ENCODE measurements at places on chromosomes 7 and 10. TPM values are rescaled to one million over a fixed set of nuclear protein-coding genes. Genes with fewer than 3 reads are reported as not detected.
A peak's percentile ranks its signal among the peaks of the same experiment; 100 is the strongest.

- DNase-seq = no peak
Measured at GRCh38 chr10:75859141-75859540, 427.7 kb downstream of the LRMDA start.

GRCh38 chr7:42237811-42238541 is 967 bp upstream of the GLI3 start:
- peak; percentile 71 for DNase-seq

DNA sequence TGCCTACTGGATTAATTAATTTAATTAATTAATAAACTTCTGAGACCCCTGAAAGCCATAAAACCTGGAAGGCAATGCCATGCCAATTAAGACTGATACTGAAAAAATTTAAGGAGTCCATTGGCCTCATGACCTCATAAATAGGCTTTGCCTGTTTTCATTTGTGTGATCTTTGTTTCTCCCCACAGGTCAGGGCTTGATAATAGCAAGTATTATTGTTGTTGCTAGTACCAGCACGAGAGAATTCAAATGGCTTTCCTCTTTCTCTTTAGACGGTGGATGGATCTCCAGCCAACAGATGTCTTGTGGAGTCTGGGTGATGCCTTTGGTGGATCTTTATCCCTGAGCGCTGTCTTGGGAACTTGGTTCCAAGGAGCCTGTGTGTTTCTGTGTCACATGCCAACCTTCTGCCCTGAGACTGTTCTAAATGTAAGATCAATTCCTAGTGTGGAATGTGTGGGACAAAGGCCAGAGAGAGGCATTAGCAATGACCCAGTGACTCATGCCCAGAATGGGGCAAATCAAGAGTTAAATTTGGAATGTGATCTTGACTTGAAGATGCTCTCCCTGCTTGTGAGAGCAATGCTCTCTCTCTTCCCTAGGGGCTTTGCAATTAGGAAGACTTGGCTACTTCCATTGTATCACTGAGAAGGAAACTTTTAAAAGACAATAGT is 17.7 kb downstream of the ACSM6 start:
- DNase-seq = no peak

DNA sequence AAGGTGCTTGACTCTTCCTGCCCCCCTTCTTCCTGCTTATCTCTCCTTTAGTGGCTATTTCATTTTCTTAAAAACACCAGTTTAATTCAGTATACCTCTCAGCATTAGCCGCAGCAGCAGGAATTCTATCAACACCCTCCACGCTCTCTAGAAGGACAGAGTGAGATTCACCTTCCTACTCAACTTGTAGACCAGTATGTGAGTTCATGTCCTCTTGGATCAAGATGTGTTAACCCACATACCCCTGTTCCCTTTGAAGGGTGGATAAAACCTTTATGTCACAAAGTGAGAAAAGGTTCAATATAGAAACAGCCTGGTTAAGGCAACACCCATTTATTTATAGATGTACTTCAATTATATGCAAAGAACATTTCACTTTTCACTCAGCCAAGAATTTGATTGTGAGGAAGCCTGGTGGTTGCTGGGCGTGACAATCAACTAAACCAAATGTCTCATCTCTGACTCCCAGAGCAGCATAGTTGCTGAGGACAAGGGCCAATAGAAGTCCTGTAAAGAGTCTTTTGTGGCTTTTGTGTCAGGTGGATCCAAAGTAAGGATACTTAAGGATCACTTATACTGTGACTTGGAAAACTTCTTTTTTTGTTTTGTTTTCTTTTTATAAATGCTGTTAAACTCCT is 617.1 kb downstream of the SORCS3 start:
- no peak for DNase-seq

DNA sequence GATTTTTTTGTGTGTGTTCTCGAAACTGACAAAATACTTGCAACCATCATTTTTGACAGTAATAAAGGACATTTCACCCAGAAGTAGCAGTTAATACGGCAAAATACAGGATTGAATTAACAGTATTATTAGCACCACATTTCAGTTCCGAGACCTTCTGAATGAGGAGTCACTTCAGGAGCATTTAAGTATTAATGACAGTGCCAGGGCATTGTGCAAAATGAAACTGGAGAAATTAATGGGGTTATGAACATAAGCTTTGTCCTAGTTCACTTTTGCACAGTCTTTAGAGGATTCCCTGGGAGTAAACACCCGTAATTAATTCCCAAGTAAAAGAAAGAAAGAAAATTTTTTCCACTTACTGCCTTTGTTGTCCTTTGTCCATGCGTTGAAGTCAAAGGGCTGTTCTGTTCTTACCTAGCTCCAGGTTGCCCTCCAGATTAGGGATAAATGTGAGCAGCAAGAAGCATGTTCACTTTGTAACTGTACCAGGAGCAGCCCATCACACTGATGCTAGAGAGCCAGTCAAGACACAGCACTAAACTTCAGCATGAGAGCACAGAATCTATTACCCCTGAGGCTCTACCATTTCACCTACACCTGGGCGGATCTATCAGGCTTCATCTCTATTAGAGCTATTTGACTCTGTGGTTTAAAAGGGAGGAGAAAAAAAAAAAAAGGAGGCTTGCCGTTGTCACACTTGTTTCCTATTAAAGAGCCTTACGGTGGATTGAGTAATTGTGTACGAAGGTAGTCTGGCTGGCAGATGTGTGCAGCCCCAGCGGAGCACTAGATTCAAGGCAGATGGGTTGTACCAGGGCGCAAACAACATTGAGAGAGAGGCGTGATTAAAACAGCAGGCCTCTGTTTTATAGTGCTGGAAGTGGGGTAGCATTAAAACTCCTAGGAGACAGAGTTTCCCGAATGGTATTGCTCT is 297.8 kb upstream of the SEMA3A start:
- peak; percentile 56 for DNase-seq

AKR1C1 gene
- 6.0 TPM for total RNA-seq
